ENCODE measurements at places on chromosomes 12 and 14.

GRCh38 chr12:96719660-96720362, 187.2 kb upstream of the NEDD1 start:
- no peak for DNase-seq

- DNase-seq: peak; percentile 27
These were observed 4.2 kb upstream of the LRR1 start for GRCh38 chr14:49594347-49595091.

DNA sequence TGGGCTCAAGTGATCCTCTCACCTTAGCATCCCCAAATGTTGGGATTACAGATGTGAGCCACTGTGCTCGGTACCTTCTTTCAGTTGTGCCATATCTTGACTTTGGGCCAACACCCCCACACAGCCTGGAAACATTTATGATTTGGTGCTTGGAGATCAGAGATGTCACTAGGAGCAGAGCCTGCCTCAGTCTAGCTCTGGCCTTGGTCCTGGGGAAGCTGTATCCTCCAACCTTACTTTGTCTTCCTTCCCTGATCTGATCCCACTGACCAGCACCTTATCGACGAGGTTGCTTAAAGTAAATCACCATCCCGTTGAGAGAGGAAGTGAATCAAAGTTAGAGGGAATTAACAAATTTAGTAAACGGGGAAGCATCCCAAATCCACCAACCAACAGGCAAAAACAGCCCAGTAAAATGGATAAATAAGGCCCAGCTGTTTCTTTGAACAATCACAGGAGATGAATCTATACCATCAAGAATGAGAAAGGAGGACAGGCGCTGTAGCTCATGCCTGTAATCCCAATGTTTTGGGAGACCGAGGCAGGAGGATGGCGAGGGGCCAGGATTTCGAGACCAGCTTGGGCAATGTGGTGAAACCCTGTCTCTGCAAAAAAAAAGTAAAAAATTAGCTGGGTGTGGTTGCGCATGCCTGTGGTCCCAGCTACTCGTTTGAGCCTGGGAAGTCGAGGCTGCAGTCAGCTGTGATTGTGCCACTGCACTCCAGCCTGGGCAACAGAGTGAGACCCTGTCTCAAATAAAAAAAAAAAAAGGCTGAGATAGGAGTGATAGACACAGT, 3.4 kb downstream of the PLBD2 start:
- no peak for DNase-seq

DNA sequence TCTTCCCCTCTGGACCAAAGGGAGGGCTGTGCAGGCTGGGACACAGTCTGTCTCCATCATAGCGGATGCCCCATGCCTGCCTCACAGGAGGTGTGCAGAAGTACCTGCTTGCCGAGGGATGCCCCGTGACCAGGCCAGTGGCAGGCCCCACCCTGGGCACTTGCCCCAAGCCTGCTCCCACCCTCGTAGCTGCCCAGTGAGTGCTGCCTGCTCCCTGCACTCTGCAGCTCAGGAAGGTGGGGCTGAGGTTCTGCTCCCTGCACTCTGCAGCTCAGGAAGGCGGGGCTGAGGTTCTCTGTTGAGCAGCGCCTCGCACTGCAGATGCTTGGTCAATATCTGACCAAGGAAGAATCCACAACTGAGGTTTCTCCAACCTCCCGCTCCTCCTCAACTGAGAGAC, 6.9 kb downstream of the MMAB start:
- DNase-seq: no peak
